ENCODE measurements at places on chromosomes 13 and 19. TPM values are rescaled to one million over a fixed set of nuclear protein-coding genes. Genes with fewer than 3 reads are reported as not detected.

GRCh38 chr19:51467864-51468544, 9.8 kb upstream of the SIGLEC8 start:
- DNase-seq: no peak

Gene SHISA2
- total RNA-seq: 0.97 TPM

DNA sequence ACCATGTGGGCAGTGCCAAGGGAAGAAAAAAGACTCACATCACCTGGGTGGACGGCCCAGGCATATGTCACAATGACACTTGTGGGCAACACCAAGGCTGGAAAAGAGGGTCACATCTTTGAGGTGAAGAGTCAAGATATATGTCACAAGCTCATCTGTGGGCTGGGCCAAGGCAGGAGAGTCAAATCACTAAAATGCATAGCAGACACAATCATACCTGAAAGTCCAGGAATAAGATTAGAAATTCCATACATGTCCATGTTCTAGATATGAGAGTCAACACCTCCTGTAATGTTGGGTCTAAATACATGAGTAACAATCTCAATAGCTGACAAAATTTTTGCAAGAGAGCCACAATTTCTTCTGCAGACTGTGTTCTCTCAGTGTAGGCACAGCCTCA, 145.0 kb downstream of the ZNF675 start:
- no peak for DNase-seq

DNA sequence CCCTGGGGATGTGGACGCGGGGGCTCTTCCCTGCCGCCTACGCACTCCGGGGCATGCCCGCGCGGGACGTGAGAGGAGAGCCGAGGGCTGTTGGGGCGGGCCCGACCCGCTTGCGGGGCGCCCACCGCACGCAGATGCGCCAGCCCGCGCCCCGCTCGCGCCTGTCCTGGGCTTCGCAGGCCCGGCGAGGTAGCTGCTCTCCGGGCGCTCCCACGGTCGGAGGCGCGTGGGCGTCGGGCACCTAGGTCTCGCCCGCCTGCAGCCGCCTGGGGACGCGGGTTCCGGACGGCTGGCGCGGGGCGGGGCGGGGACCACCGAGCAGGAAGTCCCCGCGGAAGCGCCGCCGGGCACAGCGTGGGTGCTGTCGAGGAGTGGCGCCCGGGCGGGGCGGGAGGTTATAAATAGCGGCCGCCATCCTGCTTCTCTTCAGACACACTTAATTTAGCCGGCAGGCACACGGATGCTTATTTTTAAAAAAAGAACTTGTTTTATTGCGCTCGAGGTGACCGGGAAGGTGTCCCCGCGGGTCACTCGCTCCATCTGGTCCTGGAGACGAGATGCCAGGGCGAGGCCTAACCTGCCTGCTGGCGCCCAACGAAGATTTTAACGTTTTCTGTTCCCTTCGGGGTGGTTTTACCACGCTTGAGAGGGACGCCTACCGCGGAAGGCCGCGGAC, 561 bp upstream of the GJA3 start:
- DNase-seq: no peak

DNA sequence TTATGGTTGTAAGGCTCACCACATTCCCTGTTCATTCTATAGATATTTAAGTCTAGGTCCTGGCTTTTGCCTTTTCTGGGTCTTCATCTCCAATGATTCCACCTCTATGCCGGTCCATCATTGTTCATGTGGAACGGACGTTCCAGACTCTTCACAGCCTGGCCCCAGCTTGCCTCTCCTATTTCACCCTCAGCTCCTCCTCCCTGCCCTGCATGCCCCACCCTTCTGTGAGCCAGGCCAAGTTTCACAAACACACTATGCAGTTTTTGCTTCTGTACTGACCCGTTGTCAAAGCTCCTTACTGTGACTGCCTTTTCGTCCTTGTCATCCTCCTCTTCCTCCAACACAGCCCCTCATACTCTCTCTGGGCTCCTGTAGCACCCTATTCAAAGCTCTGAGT, 31.3 kb downstream of the TEX26 start:
- DNase-seq: no peak

Gene TRAPPC5
- 83.5 TPM for total RNA-seq

DNA sequence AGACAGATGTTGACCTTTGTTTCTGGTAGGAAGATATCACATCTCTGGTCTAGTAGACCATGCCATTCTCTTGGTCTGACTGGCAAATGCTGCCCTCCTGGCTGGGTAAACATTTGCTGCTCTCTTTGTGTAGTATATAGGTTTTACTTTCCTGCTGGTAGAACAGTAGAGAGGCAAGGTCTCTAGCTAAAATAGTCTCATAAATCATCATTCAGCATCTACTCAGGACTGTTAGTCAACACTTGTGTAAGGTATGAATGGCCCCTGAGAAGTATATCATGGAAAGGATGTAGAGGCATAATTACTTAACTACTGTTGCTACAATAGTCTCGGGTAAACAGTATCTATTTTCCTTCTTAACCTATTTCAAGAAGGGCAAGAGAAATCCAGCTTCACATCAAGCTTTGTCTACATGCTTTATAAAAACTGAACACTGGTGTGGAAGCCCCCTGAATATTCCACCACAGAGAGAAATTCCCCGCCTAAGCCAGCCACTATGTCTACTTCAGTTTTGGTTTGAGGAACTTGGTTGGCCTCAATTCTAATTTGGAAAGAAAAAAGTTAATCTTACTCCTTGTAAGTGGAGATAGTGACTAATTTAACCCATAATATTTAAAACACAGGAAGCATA, 18.4 kb upstream of the MYCBP2 start:
- DNase-seq: no peak

GRCh38 chr13:19117913-19118739, 63.5 kb downstream of the TUBA3C start:
- DNase-seq: no peak

- no peak for DNase-seq
Measured at GRCh38 chr19:10553943-10554381, 10.3 kb downstream of the ATG4D start.

All from posterior vena cava (tissue), 2 donors.